ENCODE measurements at places on chromosomes 1 and 21.

GRCh38 chr1:90724361-90724760 is 7.3 kb upstream of the BARHL2 start:
- DNase-seq, result peak; percentile 20

GRCh38 chr1:232260861-232261260 is 369.1 kb downstream of the SIPA1L2 start:
- DNase-seq, result peak; percentile 59

DNA sequence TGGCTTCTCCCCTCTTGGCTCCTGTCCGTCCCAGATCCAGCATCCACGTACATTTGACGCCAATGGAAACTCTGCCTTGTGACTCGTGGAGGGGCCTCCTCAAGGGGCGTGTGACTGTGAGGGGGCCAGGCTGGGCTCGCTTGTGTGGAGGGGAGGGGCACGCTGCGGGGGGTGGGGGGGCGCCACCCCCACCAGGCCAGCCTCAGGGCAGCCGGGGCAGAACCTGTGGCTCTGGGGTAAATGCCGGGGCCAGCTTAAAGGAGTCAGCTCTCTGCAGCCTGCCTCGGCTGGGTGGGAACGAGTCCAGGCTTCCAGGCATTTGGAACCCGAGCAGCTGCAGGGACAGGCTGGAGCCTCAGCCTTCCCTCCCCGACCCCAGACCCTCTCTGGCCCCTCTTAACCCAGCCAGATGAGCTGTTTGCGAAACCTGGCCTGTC is 94.1 kb downstream of the SIK1 start:
- no peak for DNase-seq

GRCh38 chr1:186503190-186503589 is 42.3 kb upstream of the PDC start:
- DNase-seq, result no peak

- DNase-seq, result no peak
Observed at GRCh38 chr1:89539128-89539527, 14.5 kb downstream of the LRRC8B start.

- DNase-seq, result no peak
Observed at GRCh38 chr1:63966016-63966415, 192.2 kb downstream of the ROR1 start.

GRCh38 chr1:63453232-63453631 is 69.8 kb downstream of the ITGB3BP start:
- no peak for DNase-seq

GRCh38 chr1:70429219-70429618 is 18.2 kb downstream of the CTH start:
- no peak for DNase-seq

GRCh38 chr1:43414634-43415223 is 25.0 kb downstream of the SZT2 start:
- peak; percentile 77 for DNase-seq

- DNase-seq, result no peak
Observed at GRCh38 chr1:37167479-37167878, 133.2 kb upstream of the GRIK3 start.

DNA sequence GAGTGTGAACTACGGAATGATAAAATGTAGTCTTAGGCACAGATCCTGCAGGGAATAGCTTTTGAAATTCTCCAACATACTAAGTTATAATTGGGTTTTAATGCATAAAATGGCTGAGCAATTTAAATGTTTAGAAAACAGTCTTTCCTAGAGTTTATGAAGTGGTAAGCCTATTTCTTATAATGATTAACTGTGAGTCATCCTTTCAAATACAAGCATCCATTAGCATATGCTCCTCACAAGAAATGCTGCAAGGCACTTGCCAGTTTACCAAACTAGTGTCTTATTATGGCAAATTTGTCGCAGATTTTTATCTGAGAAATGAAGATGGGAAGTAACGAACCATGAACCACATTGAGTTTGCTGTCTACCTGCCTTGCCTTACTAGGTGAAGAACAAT is 101.3 kb upstream of the ESRRG start:
- DNase-seq, result no peak
